ENCODE measurements at places on chromosomes 6 and 20.

- no peaks in the 10 kb centered on the region for H3K27me3 ChIP-seq
- H3K27ac ChIP-seq: no peak overlapping the region
- no peaks in the 10 kb centered on the region for H3K36me3 ChIP-seq
- H3K4me1 ChIP-seq: peaks cover 32% of the 10 kb centered on the region
- H3K4me3 ChIP-seq: no peak overlapping the region
- DNase-seq: peak; percentile 46
Measured at GRCh38 chr20:62921119-62921687, 5.1 kb downstream of the DIDO1 start.

GRCh38 chr20:40811660-40812414 is 122.8 kb upstream of the MAFB start:
- DNase-seq: no peak
- no peak overlapping the region for H3K4me3 ChIP-seq
- no peaks in the 10 kb centered on the region for H3K27me3 ChIP-seq
- H3K36me3 ChIP-seq: no peaks in the 10 kb centered on the region
- no peak overlapping the region for H3K27ac ChIP-seq

- H3K27ac ChIP-seq: no peak overlapping the region
- no peaks in the 10 kb centered on the region for H3K36me3 ChIP-seq
- no peaks in the 10 kb centered on the region for H3K27me3 ChIP-seq
- no peaks in the 10 kb centered on the region for H3K4me1 ChIP-seq
- no peak overlapping the region for H3K4me3 ChIP-seq
Measured at GRCh38 chr20:54227751-54228150, 19.9 kb downstream of the PFDN4 start.

- no peak overlapping the region for H3K27ac ChIP-seq
- DNase-seq: no peak
- no peaks in the 10 kb centered on the region for H3K36me3 ChIP-seq
Measured at GRCh38 chr20:11119573-11119972, 445.8 kb upstream of the JAG1 start.

- no peaks in the 10 kb centered on the region for H3K4me1 ChIP-seq
- DNase-seq: no peak
- no peaks in the 10 kb centered on the region for H3K27me3 ChIP-seq
- H3K27ac ChIP-seq: no peak overlapping the region
- no peak overlapping the region for H3K4me3 ChIP-seq
Measured at GRCh38 chr6:129194306-129194941, 311.5 kb downstream of the LAMA2 start.

DNA sequence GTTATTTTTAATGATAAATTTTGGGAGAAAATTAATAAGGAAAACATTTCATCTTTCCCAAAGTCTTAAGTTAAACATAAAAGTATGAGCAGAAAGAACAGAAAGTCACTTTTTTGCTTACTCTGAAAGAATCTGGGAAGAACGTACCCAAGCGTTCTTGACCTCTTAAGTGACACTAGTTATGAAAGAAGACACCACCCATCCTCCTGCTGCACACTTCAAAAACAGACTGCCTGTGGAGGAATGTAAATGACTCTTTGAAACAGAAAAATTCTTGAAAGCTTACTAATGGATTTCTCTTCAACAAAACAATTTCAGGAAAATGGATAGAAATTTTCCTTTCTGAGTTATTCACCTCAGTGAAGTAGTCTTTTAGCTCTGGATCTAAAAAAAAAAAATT is 227.7 kb downstream of the MEI4 start:
- no peak overlapping the region for H3K27ac ChIP-seq
- no peaks in the 10 kb centered on the region for H3K27me3 ChIP-seq
- no peak overlapping the region for H3K4me3 ChIP-seq
- H3K36me3 ChIP-seq: no peaks in the 10 kb centered on the region
- H3K4me1 ChIP-seq: no peaks in the 10 kb centered on the region

DNA sequence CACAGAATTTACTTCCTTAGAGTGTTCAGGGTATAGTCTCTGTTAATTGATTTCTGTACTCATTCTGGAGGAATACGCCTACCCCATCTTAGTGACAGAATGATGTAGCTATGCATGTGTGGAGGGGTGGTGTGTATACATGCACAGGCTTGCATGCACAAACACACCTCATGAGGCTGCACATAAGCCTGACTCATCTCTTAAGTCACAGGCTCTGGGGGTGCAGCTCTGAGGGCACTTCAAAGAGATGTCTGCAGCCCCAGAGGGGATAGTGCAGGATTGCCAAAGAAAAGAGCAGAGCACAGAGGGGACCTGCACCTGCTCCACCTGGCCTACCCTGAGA is 24.6 kb downstream of the TBX18 start:
- DNase-seq: no peak
- no peaks in the 10 kb centered on the region for H3K4me1 ChIP-seq
- H3K27ac ChIP-seq: no peak overlapping the region
- no peak overlapping the region for H3K4me3 ChIP-seq
- no peaks in the 10 kb centered on the region for H3K27me3 ChIP-seq

GRCh38 chr6:156017838-156018237 is 562.2 kb upstream of the NOX3 start:
- no peaks in the 10 kb centered on the region for H3K36me3 ChIP-seq
- no peak overlapping the region for H3K4me3 ChIP-seq
- DNase-seq: no peak

GRCh38 chr20:37327748-37328147 is 18.2 kb upstream of the SRC start:
- no peaks in the 10 kb centered on the region for H3K27me3 ChIP-seq
- H3K27ac ChIP-seq: peak overlapping the region; percentile 48
- DNase-seq: peak; percentile 97
- peaks cover 5% of the 10 kb centered on the region for H3K4me1 ChIP-seq
- no peak overlapping the region for H3K4me3 ChIP-seq
- H3K36me3 ChIP-seq: no peaks in the 10 kb centered on the region

GRCh38 chr6:1906014-1906413 is 296.3 kb downstream of the FOXC1 start:
- H3K27ac ChIP-seq: no peak overlapping the region
- no peaks in the 10 kb centered on the region for H3K27me3 ChIP-seq
- H3K4me3 ChIP-seq: no peak overlapping the region
- no peak for DNase-seq

GRCh38 chr6:18141805-18142590 is 12.9 kb downstream of the TPMT start:
- no peaks in the 10 kb centered on the region for H3K27me3 ChIP-seq
- no peak overlapping the region for H3K27ac ChIP-seq
- no peak overlapping the region for H3K4me3 ChIP-seq
- DNase-seq: no peak
- H3K36me3 ChIP-seq: no peaks in the 10 kb centered on the region
- no peaks in the 10 kb centered on the region for H3K4me1 ChIP-seq

DNA sequence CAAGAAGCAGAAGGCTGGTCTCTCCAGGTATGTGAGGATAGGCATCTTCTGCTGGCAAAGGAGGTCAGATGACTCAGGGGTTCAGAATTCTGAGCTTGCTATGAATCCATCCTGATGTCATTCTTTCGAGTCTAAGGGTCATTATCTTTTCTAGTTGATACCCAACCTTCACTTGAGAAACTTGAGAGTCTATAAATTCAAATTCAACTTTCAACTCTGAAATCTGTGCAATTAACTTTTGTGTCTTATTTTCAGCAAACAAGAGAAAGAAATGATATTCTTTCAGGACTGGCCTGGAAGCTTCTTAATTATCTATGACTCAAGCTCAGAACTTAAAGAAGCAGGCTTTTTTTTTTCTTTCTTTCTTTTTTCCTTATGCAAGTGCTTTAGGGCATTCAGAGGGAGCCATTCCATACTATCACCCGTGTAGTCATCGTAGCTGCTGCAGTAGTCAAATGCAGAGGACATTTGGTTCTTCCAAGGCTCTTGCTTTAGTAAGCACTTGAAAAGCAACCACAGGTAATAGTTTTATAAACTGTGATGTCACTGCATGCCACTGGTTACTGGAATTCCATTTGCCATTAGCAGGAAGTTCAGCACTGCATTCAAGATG is 93.0 kb downstream of the ADTRP start:
- H3K4me3 ChIP-seq: no peak overlapping the region
- no peaks in the 10 kb centered on the region for H3K27me3 ChIP-seq
- no peaks in the 10 kb centered on the region for H3K36me3 ChIP-seq

GRCh38 chr6:85826997-85827396 is 184.3 kb upstream of the SYNCRIP start:
- H3K27me3 ChIP-seq: no peaks in the 10 kb centered on the region
- no peak overlapping the region for H3K27ac ChIP-seq
- H3K4me1 ChIP-seq: no peaks in the 10 kb centered on the region
- H3K36me3 ChIP-seq: no peaks in the 10 kb centered on the region

DNA sequence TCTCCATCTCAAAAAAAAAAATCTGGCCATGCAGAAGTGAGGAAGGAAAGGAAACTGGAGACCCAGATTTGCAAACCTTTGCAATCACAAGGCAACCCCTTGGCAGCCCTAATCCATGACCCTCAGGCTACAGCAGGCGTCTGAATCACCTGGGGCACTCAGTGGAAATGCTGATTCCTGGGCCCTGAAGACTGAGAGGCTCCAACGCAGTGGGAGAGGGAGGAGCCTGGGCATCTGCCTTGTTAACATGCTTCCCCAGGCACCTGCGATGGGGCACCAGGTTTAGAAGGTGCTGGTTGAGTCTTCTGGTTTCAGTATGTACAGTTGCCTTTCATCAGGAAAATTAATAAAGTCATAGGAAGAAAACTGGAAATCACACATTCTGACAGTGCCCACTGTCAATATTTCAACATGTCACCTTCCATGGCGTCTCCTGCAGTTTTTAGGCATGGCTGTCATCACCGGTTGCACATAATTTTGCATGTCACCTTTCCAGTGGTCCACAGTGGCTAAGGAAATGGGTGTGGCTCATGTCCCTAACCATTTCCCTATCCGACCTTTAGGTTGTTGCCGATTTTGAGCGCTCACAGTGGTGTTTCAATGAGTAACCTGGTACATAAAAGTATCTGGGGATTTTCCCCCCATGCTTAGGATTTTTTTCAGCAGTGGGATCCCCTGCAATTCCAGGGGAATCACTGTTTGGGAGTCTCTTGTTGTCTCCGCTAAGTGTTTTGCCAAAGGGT is 56.9 kb downstream of the PREX1 start:
- peaks cover 2% of the 10 kb centered on the region for H3K4me1 ChIP-seq
- H3K36me3 ChIP-seq: no peaks in the 10 kb centered on the region
- H3K27ac ChIP-seq: no peak overlapping the region
- DNase-seq: no peak

- H3K4me1 ChIP-seq: no peaks in the 10 kb centered on the region
- no peaks in the 10 kb centered on the region for H3K27me3 ChIP-seq
- no peaks in the 10 kb centered on the region for H3K36me3 ChIP-seq
- DNase-seq: no peak
Measured at GRCh38 chr6:142551274-142551811, 249.5 kb downstream of the ADGRG6 start.

GRCh38 chr6:65776332-65776731 is 69.3 kb upstream of the EYS start:
- no peak for DNase-seq
- H3K27ac ChIP-seq: no peak overlapping the region
- no peaks in the 10 kb centered on the region for H3K4me1 ChIP-seq
- no peaks in the 10 kb centered on the region for H3K27me3 ChIP-seq
- no peaks in the 10 kb centered on the region for H3K36me3 ChIP-seq

- no peaks in the 10 kb centered on the region for H3K4me1 ChIP-seq
- H3K27me3 ChIP-seq: no peaks in the 10 kb centered on the region
- no peaks in the 10 kb centered on the region for H3K36me3 ChIP-seq
- H3K4me3 ChIP-seq: no peak overlapping the region
- no peak overlapping the region for H3K27ac ChIP-seq
- no peak for DNase-seq
Measured at GRCh38 chr6:96194675-96195074, 178.9 kb downstream of the FUT9 start.

DNA sequence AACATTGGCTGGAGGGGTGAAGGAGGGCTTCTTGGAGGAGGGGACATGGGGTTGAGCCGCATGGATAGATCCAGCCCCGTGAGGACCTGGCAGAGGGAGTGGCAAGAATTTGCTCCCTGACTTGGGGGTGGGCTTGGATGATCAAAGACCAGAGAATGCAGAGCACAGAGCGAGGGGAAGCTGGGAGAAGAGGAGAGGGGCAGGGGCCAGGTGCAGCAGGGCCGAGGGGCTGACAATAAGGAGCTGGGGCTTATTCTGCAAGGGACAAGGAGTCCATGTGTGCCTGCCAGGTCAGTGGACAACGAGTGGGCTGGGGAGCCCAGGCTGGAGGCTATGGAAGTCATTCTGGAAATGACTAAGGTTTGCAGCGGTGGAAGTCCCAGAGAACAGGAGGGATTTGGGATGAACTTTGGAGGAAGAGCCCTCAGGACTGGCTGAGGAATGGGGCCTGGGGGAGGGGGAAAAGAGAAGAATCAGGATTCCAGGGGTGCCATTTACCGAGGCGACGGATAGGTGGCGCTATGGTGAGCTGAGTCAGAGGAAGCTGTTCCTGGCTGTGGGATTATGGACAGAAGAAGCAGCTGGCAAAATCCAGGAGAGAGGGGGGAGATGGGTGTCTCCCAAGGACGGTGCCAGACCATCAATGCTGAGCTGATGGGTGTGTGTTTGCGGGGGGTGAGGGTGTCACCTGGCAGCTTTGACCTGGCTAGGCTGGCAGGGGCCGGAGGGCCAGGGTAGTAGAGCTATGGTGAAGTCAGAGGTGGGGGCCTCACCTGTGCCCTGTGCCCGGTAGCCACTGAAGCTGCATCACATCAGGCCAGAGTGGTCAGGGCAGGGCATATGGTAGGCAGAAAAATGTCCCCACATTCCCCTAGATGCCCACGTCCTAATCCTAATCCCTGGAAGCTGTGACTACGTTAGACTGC is 7.8 kb downstream of the KCNG1 start:
- H3K36me3 ChIP-seq: no peaks in the 10 kb centered on the region
- no peak for DNase-seq
- H3K4me3 ChIP-seq: no peak overlapping the region

DNA sequence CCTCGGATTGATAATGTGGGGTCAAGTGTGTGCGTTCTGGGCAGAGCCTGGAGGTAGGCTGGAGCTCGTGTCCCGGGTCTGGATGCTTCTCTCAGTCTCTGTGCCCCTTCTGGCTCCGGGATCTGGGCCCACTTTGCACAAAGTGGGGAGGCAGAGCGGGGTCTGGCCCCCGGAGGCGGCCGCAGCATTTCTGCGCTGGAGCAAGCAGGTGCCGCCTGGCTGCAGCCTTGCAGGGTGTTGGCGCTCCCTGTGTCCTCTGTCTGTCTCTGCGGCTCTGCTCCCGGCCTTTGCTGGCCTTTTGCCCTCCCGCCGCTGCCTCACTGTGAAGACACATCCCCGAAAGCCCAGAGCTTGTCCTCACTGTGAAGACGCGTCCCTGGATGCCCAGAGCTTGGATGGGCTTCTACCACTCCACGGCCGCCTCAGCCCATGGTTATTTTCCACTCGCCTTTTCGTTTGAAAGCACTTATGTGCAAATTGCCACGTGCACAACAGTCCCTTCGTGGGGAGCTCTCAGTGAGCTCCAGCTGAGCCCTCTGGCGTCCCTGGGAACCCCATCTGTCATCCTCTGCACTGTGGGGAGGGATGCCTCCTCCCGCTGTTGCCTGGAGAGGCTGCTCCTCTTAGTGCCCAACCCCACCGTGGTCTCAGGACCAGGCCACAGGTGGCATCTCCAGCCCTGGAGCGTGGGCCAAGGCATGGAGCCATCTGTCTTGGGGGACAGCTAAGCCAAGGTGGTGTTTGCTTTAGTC is 17.4 kb downstream of the SLCO4A1 start:
- no peak overlapping the region for H3K4me3 ChIP-seq
- H3K27ac ChIP-seq: no peak overlapping the region
- no peaks in the 10 kb centered on the region for H3K27me3 ChIP-seq
- peak; percentile 28 for DNase-seq
- H3K4me1 ChIP-seq: peaks cover 10% of the 10 kb centered on the region

- no peak overlapping the region for H3K4me3 ChIP-seq
- DNase-seq: no peak
- H3K36me3 ChIP-seq: no peaks in the 10 kb centered on the region
- no peaks in the 10 kb centered on the region for H3K4me1 ChIP-seq
Measured at GRCh38 chr6:104884867-104885517, 25.3 kb upstream of the HACE1 start.
